ENCODE measurements at places on chromosomes 2 and 18.
A peak's percentile ranks its signal among the peaks of the same experiment; 100 is the strongest.

- DNase-seq = peak; percentile 1
These were observed 112.7 kb upstream of the TACR1 start for GRCh38 chr2:75311993-75312392.

- no peak for DNase-seq
These were observed 32.8 kb upstream of the DNAH7 start for GRCh38 chr2:196101325-196101991.

DNA sequence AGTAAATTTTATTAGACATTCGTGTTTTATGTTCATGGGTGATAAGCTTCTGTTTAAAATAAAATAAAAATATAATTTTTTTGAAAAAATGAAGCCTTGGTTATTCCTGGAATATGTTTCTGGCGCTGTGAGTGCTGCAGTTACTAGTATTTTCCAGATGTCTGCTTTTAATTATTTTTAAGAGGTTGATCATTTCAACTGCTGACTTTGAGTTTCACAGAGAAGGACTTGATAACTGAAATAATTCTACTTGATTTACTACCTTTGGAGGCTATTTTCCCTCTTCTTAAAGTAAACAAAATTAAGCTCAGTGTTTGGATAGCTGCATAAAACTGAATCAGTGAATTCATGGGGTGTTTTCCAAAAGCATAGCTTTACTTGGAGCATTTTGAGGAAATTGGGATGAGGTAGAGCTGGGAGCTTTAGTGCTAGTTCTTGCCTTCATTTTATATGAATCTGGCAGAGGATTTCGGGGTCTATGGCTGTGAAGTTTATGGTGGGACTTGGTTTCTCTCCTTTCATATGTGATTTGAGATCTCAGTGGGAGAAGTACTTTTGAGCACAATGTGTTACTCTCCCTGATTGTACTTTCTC lies 666.5 kb downstream of the DCDC2C start:
- no peak for DNase-seq

GRCh38 chr18:44779753-44780292 lies 99.1 kb downstream of the SETBP1 start:
- DNase-seq = no peak

DNA sequence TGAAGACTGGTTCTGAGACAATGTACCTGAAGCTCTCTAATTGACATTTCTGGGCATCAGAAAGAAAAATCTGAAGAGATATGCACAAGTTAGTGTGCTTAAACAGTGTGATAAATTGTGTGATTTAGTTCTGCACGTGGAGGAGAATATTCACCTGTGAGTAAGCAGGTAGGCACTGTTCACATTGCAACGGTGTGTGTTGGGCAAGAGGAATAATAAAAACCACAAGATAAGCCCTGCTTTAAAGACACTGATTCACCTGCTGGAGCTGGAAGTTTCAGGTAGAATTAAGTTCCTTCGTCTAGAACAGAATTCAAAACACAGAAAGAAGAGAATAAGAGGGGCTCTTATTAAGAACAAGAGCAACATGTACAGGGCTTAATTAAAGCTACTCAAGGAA lies 864.3 kb upstream of the SOX11 start:
- DNase-seq = no peak

DNA sequence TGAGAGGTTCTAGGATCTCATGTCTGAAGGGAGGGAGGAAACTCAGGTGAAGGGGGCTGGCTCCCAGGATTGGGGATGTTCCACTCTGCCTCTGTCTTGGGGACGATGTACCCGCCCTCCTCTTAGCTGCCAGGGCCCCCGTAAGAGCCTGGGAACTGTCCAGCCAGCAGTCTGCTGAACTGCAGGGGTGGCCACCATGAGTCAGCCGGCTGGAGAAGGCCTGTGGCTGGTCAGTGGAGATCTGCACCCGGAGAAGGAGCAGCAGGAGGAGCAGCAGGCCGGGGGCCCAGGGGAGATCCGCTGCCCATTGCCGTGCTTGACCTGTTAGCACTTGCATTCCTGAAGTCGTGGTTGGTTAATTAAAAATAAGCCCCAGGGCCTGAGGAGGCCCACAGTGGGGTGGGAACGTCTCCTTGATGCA lies 180.3 kb downstream of the TFCP2L1 start:
- no peak for DNase-seq

DNA sequence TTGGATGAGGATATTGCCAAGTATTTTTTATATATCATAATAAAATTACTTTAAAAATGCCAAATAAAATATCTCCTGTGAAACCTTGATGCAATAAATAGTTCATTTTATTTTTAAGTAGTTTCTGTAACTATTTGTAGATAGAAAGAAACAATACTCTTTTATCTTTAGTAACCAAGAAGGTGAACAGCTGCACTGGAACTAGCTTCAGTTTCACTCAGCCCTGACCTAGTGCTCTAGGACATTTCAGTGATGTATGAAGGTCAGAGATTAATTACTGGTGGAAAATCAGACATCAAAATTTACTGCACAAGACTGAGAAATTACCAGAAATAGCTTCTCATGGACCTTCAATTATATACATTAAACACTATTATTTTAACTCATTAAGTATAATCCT lies 1305.0 kb downstream of the CNTNAP5 start:
- DNase-seq = no peak

GRCh38 chr2:58497168-58497567 lies 256.0 kb upstream of the FANCL start:
- no peak for DNase-seq

All from esophagus squamous epithelium (tissue), 5 donors.